Breast epithelium (tissue), 4 donors: ENCODE measurements at places on chromosomes 3 and 15. TPM values are rescaled to one million over a fixed set of nuclear protein-coding genes. Genes with fewer than 3 reads are reported as not detected.
A peak's percentile ranks its signal among the peaks of the same experiment; 100 is the strongest.

DAZL gene
- not detected for total RNA-seq

TRPM1 gene
- total RNA-seq = not detected

DNAJA4 gene
- 28.1 TPM for total RNA-seq

ZKSCAN7 gene
- 5.2 TPM for total RNA-seq

GRCh38 chr15:83163032-83163431 is 44.6 kb downstream of the HDGFL3 start:
- H3K4me1 ChIP-seq = no peaks in the 10 kb centered on the region
- no peaks in the 10 kb centered on the region for H3K36me3 ChIP-seq
- DNase-seq = no peak
- H3K4me3 ChIP-seq = no peak overlapping the region
- no peak overlapping the region for H3K27ac ChIP-seq

DNA sequence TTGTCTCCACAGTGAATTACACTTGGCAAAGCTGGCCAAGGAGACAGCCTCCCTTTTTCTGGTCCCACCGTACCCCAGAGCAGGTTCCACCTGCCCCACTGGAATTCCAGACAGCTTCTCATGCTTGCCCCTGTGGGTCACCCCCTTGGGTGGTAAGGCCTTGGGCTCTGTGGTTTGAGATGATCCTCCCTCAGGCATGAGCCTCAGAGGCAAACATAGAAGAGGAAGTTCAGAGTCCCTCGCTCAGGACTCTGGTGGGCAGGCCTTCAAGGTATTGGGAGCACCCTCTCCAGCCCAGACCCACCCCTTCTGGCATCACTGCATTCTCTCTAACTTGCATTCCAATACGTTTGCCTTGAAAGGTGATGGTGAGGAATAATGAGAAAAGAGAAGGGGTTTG is 17.6 kb upstream of the UBA7 start:
- DNase-seq = no peak
- H3K27ac ChIP-seq = no peak overlapping the region

DNA sequence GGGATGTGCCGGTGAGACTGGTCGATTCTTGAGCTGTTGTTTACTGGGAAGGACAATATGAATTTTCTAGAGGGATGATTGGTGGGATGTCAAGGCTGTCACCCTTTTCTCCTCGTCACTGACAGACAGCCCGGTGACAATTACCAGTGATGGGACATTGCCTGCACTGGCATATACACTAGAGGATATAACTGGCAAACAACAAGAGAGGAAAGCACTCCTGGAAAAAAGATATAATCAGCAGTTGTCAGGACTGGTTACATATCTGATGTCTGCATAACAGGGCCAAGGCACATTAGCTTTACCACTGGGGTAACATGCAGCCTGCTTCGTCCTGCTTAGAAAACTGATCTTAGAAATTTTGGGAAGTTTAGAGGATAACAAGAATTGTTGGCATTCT is 131.1 kb downstream of the ROBO2 start:
- no peaks in the 10 kb centered on the region for H3K4me1 ChIP-seq
- H3K4me3 ChIP-seq = no peak overlapping the region
- DNase-seq = no peak
- H3K36me3 ChIP-seq = no peaks in the 10 kb centered on the region
- no peak overlapping the region for H3K27ac ChIP-seq

DNA sequence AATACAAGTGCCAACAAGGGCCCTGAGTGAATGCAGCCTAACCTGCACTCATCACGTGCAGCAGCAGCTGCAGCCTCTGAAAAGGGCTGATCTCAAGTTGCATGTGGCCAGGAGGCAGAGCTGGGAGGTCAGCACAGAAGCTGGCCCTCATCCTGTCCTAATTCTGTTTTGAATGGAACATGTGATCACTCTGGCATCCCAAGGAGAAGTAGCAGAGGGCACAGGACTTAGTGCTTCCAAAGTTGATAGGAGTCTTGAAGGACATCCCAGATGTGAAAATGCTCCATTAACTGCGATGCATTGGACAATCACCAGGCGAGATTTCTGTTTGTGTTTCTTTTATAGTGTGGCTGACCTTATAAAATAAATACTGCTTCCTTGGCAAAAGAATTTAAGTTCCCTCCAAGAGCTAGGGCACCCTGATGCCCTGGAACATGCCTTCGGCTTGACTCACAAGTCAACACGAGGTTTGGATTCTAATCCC is 31.6 kb upstream of the STAG1 start:
- DNase-seq = no peak
- no peaks in the 10 kb centered on the region for H3K27me3 ChIP-seq
- H3K27ac ChIP-seq = no peak overlapping the region
- H3K36me3 ChIP-seq = no peaks in the 10 kb centered on the region

DNA sequence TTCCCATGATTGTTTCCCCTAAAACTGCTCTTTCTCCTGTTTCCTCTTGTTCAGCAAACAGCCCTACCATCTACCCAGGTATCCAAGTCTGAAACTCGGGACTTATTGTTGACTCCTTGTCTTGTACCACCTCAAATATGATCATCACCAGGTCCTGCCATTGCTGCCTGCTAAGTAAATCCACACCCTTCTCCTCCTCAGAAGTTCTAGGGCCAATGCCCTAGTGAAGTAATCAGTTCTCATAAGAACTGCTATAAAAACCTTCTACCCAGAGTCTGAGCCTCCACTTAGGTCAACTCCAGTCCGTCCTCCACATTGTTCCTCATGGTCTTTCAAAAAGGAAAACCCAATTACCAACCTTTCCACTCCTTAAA is 77.0 kb upstream of the IL12A start:
- no peaks in the 10 kb centered on the region for H3K27me3 ChIP-seq
- H3K4me1 ChIP-seq = no peaks in the 10 kb centered on the region
- peak overlapping the region; percentile 68 for H3K27ac ChIP-seq
- DNase-seq = no peak

DNA sequence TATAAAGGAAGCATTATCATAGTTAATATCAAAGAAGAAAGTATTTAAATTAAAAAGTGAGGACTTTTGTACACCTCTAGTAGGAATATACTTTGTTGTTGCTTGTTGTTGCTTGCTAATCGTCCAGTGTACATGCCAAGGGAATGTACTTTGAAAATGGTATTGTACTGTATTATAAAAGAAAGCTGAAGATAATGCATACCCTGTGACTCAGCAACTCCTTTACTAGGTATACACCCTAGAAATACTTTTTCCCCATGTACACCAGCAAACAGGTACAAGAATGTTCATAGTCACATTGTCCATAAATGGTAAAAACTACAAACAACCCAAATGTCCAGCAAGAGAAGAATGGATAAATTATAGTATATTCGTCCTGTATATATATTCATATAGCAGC is 12.0 kb downstream of the TTBK2 start:
- no peaks in the 10 kb centered on the region for H3K36me3 ChIP-seq
- no peaks in the 10 kb centered on the region for H3K27me3 ChIP-seq
- no peaks in the 10 kb centered on the region for H3K4me1 ChIP-seq
- no peak for DNase-seq

- H3K4me3 ChIP-seq = no peak overlapping the region
- no peak overlapping the region for H3K27ac ChIP-seq
- no peak for DNase-seq
Observed at GRCh38 chr3:27986234-27986879, 255.1 kb upstream of the CMC1 start.

DNA sequence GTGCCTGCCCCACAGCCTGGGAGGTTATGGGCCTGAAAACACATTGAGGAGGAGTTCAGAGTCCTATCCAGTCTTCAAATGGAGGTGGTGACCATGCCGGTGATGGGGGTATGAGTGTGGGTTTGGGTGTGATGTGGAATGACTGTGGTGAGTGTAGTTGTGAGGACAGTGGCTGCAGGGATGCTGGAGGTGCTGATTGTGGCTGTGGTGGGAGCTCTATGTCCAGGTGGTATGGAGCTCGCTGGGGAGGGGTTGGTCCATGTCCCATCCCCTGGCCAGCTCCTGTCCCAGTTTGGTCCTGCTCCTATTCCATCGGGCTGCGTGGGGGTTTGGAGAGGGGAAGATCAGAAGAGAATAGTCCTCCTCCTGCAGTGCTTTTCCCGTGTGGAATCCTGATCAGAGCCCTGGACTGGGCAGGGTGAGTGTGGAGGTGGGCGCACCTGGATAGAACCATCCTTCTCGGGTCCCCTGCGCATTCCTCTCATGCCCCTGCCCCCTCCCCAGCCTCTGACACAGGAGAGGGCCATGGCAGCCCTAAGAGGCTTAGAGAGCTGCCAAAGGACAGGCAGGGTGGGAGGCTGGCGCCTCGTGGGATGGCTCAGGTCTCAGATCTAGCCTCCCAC is 23.0 kb upstream of the GOLGA6C start:
- H3K27me3 ChIP-seq = no peaks in the 10 kb centered on the region
- H3K4me1 ChIP-seq = no peaks in the 10 kb centered on the region
- H3K36me3 ChIP-seq = no peaks in the 10 kb centered on the region
- peak; percentile 15 for DNase-seq

DNA sequence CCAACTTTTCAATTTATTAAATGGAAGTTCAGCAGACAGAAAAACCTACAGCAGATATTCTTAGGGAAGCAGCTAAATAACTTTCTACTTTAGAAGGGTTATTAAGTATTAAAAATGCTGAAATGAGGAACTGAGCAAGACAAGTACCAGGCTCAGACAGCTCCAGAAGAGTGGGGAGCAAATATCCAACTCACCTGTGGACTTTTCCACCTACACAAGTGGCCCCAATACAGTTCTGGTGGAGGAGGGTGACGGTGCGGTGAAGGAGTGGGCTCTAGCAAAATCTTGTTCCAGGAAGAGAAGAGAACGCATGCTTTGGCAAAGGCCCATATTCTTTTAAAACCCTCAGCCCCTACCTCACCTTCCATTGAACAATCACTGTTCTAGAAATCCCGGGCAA is 129.7 kb upstream of the LMOD3 start:
- no peaks in the 10 kb centered on the region for H3K36me3 ChIP-seq
- H3K27me3 ChIP-seq = no peaks in the 10 kb centered on the region
- H3K4me1 ChIP-seq = no peaks in the 10 kb centered on the region
- H3K4me3 ChIP-seq = no peak overlapping the region

DNA sequence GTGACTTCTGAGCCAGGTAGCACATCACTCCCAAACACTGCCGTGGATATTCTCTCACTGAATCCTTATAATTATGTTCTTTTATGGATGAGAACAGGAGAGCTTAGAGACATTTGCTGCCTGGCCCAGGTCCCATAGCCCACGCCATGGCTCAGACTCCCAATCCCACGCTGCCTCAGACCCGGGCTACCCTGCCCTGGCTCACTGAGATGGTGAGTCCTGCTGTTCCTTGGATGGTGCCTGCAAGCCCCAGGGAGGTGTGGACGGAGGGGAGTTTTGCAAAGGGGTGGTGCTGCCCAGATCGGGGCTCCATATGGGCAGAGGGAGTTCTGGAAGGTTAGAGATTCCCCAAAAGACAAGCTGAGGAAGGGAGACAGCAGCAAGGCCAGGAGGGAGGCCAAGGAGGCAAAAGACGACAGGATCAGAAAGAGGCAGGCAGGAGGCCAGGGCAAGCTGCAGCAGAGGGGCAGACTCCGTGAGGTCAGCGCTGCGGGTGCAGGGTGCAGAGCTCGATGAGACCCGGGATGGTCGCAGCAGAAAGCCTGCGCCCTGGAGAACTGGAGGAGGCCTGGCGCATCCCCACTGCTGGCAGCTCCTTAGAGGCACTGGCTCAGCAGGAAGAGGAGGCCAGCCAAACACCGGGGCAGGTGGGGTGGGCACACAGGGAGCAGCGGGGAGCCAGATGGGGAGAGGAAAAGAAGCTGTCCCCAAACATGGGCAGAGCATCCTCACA is 95.7 kb upstream of the ALDH1A3 start:
- no peak overlapping the region for H3K27ac ChIP-seq
- no peaks in the 10 kb centered on the region for H3K4me1 ChIP-seq
- no peak overlapping the region for H3K4me3 ChIP-seq
- DNase-seq = peak; percentile 7
- no peaks in the 10 kb centered on the region for H3K36me3 ChIP-seq

GRCh38 chr3:179268400-179269051 is 17.6 kb upstream of the KCNMB3 start:
- H3K4me3 ChIP-seq = no peak overlapping the region
- H3K27ac ChIP-seq = no peak overlapping the region
- no peak for DNase-seq
- H3K4me1 ChIP-seq = no peaks in the 10 kb centered on the region

- peak; percentile 74 for DNase-seq
- no peaks in the 10 kb centered on the region for H3K27me3 ChIP-seq
- peak overlapping the region; percentile 31 for H3K4me3 ChIP-seq
- H3K27ac ChIP-seq = peak overlapping the region; percentile 92
- peaks cover 12% of the 10 kb centered on the region for H3K4me1 ChIP-seq
Observed at GRCh38 chr15:101088788-101089578, 162.9 kb downstream of the CHSY1 start.

DNA sequence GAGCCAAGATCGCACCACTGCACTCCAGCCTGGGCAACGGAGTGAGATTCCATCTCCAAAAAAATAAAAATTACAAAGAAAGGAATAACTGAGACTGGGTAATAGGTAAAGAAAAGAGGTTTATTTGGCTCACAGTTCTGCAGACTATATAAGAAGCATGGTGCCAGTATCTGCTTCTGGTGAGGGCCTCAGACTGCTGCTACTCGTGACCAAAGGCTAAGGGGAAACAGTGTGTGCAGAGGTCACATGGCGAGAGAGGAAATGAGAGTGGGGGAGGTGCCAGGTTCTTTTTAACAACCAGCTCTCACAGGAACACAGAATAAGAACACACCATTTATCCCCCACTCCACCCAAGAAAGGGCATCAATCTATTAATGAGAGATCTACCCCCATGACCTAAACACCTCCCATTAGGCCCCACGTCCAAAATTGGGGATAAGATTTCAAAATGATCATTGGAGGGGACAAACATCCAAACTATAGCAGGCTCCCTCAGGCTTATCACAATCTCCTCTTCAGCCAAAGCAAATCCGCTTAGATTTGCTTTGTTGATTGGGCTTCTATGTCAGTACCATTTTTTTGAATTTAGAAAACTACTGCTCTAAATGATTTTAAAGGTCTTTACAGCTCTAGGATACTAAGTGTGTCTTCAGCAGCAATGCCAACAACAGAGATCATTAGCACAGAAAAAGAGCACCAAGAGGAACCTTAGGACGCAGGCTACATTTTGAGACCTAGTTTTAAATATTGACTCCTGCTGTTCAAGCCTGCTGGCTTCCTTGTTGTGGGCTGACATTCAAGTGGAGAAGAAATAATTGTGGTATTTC is 84.2 kb upstream of the TBL1XR1 start:
- no peak overlapping the region for H3K27ac ChIP-seq
- no peaks in the 10 kb centered on the region for H3K27me3 ChIP-seq
- no peaks in the 10 kb centered on the region for H3K4me1 ChIP-seq

- H3K27ac ChIP-seq = no peak overlapping the region
- no peak for DNase-seq
- peaks cover 7% of the 10 kb centered on the region for H3K4me1 ChIP-seq
- H3K36me3 ChIP-seq = no peaks in the 10 kb centered on the region
Observed at GRCh38 chr15:89363133-89363532, 28.5 kb upstream of the POLG start.

GRCh38 chr3:3038201-3038991 is 71.8 kb downstream of the IL5RA start:
- no peak overlapping the region for H3K27ac ChIP-seq
- no peaks in the 10 kb centered on the region for H3K27me3 ChIP-seq
- DNase-seq = no peak
- H3K36me3 ChIP-seq = no peaks in the 10 kb centered on the region
- H3K4me3 ChIP-seq = no peak overlapping the region
- H3K4me1 ChIP-seq = no peaks in the 10 kb centered on the region
